CD4-positive, alpha-beta T cell treated with Interleukin-4 for 1 hour (primary cell): ENCODE measurements at places on chromosomes 2 and 18.

DNA sequence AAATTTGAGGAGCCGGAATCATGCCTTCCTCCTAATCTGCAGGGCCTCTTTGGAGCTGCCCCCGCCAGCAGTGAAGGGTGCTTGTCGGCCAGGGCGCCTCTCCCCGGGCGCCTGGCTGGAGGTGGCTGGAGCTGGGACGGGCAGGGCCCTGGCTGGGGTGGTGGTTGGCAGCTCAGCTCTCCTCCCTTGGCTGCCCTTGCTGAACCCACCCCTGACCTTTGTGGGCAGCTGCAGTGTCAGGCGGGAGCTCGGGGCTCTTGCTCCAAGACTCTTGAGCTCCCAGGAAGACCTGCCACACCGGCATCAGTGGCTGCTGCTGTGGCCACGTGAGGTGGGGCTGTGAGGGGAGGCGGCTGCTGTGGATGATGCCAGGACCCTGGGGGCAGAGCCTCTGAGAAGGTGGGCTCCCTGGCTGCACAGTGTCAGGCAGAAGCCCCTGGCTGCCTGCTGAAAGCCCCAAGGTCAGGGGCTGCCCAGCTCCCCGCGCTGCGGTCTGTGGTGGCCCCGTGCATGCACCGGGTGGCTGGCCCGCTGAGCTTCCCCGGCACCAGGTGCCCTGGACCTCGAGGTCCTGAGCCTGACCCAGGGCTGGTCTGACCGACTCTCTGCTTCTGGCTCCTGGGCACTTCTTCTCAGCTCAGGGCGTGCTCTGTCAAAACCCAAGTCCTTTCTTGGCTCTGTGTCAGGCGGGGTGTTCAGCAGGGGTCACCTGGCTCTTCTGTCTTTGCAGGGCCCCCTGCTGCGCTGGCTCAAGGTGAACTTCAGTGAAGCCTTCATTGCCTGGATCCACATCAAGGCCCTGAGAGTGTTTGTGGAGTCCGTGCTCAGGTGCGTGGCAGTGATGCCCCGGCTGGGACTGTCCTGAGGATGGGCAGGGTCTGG is 34.5 kb downstream of the PDIA6 start:
- DNase-seq, result no peak

GRCh38 chr2:96730212-96730611 is 9.7 kb downstream of the LMAN2L start:
- DNase-seq, result no peak

DNA sequence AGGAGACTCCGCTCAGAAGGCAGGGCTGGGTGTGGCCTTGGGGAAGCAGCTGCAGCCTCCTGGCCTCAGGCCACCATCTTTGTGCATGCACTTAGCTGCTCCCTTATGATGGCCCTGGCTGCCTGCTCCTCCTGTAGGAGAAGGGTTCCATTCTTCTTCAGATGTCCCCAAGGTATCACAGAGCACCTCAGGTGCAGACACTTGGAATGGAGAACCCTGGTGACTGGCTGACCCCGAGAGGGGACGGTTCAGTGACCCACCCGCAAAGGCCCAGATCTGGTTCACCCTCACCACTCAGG is 9.6 kb downstream of the GPAT2 start:
- DNase-seq, result no peak

DNA sequence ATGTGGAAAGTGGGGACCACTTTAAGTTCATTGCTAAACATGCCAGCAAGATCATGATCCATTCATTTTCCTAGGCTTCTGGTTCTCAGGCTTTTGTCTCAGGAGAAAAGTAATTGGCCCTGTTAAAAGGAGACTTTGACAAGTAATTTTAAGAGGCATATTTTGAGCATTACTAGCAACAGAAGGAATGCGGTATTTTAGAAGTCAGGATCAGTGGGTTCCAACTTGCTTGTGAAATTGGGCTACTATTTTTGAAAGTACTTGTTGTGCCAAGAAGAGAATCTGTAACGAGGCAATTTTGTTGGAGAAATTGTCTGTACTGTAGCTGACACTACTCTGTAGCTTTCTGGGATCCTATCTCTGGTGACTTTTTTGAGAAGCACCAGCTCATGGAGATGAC is 59.4 kb downstream of the CERS6 start:
- DNase-seq, result no peak

DNA sequence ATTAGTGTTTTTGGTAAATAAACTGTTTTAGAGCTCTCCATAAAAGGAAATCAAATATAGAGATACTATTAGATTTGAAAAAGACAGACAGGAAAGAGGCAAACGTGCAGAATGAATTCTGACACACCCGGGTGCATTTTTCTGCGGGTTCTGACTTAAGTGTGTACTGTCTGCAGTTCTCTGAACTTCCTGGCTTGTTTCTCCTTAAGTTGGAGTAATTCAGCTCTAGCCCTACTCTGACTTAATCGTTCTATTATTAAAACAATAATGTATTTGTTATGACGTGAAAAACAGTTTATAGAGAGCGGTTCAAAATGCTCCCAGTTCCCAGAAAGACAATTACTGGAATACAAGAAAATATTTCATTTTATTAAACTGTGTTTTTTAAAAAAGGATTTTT is 305.9 kb downstream of the ARHGAP15 start:
- no peak for DNase-seq

GRCh38 chr2:79640001-79640400 is 127.2 kb downstream of the CTNNA2 start:
- DNase-seq, result no peak
